Caco-2 (cell line): ENCODE measurements at places on chromosomes 5 and 9.

- DNase-seq, result peak; percentile 1
These were observed 43.6 kb upstream of the KDM4C start for GRCh38 chr9:6714176-6714575.

GRCh38 chr5:134005417-134006061, 764 bp upstream of the VDAC1 start:
- peak; percentile 54 for DNase-seq

DNA sequence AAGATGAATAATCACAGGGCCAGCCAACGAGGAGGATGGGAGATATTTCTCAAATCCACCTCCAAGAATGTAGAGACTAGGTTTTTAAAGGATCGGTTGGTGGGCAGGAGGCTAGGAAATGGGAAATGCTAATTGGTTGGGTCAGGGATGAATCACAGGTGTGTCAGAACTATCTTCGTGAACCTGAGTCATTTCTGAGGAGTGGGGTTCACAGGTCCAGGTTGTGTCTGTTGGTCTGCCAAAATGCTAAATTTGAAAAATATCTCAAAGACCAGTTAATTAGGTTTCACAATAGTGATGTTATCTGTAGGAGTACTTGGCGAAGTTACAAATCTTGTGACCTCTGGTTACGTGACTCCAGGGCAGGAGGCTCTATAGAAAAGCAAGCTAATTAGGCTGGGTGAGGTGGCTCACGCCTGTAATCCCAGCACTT, 2.6 kb upstream of the PLAA start:
- DNase-seq, result no peak

GRCh38 chr5:963673-964531, 44.7 kb upstream of the NKD2 start:
- DNase-seq, result no peak

- peak; percentile 57 for DNase-seq
These were observed 507.8 kb downstream of the MAT2B start for GRCh38 chr5:164013077-164013670.

- peak; percentile 43 for DNase-seq
These were observed 180.9 kb downstream of the ZNF462 start for GRCh38 chr9:107043886-107044285.

DNA sequence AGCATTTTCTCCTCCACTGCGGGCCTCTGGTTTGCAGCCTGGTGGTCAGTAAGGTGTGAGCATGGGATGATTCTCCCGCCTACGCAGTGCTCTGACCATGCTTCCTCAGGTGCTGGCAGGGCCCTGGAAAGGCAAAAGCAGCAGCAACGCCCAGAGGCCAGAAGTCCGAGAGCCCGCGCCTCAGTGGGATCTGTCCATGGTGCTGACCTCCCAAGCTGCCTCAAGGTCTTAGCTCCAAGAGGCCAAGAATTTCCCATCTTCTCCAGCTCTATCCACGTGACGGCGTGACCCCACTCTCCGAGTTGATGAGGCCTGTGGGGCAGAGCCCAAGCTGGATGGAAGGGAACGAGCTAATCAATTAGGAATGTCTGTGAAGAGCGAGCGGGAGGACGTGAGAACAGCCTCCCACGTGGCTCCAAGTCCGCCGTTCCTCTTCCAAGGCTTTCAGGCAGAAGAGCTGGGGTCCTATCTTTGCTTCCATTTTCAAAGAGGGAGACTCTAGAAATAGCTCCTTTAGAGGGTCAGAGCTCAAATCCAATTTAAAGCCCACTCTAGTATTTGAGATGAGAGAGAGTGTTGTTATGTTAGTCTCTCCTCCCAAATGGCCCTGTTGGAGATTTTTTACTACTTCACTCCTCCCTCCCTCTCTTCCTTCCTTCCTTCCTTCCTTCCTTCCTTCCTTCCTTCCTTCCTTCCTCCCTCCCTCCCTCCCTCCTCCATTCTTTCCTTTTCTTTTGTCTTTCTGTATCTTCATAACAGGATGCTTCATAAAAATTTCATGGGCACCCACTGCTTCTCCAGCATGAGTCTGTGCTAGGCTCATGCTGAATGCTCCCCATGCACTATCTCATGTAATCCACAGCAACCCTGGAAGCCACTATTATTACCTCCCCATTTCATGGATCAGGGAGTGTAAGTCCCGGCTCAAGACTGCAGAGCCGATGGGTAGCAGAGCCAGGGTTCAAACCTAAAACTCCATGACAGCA, 69.3 kb downstream of the OLFM1 start:
- DNase-seq, result peak; percentile 70
